ENCODE measurements at places on chromosomes 13 and 19.

- DNase-seq, result peak; percentile 20
Measured at GRCh38 chr13:49958321-49958720, 22.2 kb upstream of the SPRYD7 start.

DNA sequence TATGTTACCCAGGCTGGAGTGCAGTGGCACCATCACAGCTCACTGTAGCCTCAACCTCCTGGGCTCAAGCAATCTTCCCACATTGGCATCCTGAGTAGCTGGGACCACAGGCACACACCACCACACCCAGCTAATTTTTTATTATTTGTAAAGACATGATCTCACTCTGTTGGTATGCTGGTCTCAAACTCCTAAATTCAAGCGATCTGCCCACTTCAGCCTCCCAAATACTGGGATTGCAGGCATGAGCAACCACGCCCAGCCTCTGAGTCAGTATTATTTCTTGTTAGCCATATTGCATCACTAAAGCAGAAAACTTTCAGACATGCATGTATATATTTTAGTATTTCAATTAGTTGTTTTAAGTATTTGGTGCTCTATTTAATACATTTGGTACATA is 376.4 kb downstream of the GPC6 start:
- DNase-seq, result no peak

DNA sequence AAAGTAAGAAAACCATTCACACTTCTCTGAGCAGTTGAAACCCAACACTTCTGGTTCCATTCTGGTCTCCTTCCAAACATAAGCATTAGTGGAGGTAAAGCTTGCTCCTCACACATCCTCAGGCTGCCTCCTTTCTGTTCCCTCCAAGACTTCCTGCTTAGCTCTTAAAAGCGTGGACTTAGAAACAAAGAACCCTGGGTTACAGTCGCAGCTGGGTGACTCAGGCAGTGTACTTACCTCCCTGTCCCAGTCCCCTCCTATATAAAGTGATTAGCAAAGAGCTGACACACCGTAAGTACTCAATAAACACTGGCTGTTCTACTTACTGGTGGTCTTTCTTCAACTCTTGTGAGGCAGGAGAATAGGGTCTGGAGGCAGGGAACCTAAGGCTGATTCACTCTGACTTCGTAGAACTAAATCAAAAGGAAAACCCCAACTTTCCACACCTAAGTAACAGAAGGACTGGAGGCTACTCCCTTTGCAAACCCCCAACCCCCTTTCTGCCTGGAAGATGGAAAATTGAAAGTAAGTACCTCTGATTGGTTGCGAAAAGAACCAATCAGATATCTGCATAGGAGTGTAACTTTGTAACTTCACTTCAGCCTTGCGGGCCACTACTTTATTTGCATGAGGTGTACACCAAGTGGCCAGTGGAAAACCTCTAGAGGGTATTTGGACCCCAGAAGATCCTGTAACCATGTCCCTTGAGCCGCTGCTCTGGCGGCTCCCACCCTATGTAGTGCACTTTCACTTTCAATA is 165.4 kb downstream of the SUCLA2 start:
- no peak for DNase-seq

- DNase-seq, result no peak
Measured at GRCh38 chr19:39407660-39408391, 1.2 kb downstream of the ZFP36 start.

DNA sequence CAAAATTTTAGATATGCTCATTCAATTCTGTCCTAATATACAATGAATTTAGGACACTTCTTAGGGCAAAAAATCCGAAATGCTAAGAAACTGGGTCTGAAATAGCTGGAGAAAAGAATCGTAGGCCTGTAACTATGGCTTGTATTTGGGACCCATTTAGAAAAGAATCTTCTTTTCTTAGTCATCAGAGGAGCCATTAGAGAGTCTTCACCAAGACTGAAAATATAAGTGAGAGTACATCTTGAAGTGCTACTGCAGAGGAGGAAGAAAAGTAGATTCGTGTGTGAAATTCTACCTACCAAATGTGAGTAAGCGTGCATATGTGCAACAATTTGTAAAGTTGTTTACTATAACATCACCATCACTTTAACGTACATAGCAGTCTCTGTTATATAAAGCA is 8.8 kb upstream of the DACH1 start:
- no peak for DNase-seq

- no peak for DNase-seq
Measured at GRCh38 chr19:33249740-33250366, 24.2 kb upstream of the SLC7A10 start.

GRCh38 chr19:13172346-13173138 is 22.3 kb downstream of the IER2 start:
- DNase-seq, result no peak

- DNase-seq, result no peak
Measured at GRCh38 chr13:59701261-59701660, 462.5 kb downstream of the DIAPH3 start.

DNA sequence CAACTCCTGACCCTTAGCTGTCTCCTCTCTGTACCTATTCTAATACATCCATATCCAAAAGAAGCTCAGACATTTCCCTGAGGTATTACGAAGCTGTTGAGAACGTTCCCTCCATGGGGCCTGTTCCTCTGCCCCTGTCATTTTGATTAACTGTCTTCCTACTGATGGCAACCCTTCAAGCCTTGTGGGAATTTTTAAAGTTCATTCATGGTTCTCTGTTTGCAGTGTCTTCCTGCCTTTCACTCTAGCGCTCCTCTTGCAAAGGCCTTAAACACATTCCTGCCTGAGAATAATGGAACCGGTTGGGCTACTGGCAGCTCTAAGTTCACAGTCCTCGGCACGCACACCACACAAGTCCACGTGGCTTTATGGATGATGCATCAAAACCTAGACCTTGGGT is 66.1 kb downstream of the LHFPL6 start:
- DNase-seq, result no peak

DNA sequence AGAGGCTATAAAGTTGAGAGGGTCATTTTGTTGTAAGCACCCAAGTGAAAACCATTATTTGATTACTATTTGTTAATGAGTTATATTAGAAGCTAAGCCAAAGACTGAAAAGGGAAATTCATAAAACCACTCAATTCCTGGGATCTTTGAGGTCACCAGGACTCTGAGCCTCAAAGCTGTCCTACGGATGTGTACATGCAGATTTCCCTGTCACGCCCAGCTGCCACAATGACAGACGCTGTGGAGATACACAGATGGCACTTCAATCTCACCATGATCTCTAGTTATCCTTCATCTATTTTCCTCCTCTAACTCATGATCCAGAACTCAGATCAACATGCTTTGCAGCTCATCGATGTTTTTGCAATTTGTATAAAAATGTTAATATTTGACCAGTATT is 403.5 kb upstream of the MIR17HG start:
- no peak for DNase-seq

DNA sequence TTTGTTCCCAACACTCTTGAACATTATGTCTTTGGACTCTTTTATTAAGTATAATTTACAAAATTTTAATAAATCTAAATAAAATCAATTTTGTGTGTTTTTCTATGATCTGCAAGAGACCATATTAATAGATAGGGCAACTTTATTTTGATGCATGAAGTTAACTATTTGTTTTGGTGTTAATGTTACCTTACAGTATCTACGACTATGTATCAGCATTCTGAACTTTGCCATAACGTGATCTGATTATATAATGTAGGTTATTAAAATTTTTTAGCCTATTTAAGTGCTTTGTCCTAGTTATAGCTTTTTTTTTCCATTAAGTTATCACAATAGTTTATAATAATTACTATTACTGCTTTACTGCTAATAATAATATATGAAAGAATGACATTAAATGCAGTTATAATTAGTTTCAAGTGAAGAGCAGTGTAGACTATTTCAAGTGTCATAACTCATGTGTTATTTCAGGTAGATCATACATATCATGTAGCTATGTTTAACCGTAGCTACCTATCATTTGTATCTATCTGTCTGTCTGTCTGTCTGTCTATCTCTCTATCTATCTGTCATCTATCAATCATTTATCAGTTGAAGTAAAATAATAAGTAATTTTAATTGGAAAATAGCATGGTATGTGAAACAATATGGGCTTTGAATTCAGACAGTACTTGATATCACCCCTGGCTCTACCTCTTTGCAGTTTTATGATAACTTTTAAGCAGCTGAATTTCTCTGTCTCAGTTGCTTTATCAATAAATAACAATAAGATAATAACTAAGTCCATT is 229.7 kb downstream of the GPC5 start:
- DNase-seq, result no peak

DNA sequence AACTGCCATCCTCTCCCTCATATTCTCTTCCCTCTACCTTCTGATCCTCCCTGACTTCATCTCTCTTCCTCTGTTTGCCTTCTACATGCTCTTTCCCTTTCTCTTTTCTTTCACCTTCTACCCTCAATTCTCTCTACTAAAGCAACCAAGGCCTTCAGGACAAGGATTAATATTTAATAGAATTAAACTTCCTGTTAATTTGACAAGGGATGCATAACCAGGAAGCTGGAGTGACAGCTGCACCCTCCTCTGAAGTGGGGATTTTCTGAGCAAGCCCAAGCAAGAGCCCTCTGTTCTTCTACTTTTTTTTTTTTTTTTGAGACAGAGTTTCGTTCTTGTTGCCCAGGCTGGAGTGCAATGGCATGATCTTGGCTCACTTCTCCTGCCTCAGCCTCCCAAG is 63.4 kb upstream of the MED4 start:
- DNase-seq, result no peak

- DNase-seq, result no peak
Measured at GRCh38 chr13:114155926-114156883, 22.9 kb upstream of the CFAP97D2 start.

DNA sequence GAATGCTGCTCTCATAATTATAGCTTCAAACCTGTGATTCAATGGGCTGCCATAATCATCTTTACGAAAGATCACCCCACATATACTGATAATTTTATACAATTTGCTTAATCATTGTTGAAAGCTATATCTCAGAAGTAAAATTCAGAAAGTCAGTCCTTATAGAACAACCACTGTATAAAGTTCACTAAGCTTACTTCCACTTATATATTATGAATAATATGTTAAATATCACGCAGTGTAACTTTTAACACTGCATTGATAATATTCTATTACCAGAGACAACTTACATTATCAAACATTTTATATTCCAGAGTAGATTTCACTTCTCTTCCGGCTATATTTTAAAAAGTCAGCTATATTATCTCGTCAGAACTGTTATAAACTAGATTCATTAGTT is 550.1 kb upstream of the PCDH20 start:
- no peak for DNase-seq

DNA sequence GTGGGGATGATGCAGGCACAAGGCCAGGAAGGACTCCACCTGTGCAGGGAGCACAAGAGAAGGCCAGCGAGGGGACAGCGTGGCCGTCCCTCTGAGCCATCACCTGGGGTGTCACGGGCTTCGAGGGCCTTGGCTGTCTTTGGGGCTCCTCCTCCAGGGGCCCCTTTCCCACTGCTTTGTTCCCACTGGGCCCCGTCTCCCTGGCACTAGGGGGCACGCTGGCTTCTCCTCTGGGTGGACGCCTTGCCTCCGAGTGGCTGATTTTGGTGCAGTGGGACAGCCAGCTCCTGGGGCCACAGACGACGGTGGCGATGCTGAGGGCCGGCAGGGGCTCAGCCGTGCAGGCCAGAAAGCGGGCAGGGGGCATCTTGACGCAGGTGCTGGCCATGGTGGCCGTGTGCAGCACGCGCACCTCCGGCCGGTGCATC is 43.2 kb upstream of the GRTP1 start:
- no peak for DNase-seq

DNA sequence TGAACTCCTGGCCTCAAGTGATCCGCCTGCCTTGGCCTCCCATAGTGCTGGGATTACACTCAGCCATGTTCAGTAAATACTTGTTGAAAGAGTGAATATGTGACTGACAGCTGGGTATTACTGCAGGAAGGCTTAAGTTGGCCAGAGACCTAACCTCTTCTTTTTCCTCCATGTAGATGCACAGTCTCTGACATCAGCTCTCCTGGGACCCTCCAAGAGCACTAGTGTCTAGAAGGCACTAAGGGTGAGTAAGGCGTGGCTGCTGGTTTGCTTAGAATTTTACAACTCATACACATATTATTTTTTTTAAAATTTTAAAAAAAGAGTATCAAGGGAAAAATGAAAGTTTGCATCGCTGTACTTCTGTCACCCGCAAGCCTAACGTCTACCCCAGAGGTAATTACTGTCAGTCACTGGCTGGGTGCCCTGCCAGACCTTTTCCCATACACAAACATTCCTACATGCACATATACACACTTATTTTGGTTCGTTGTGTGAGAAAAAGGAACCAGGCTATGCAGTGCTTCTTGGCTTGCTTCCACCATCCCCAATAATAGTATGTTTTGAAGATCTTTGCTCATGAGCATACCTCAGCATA is 122.0 kb downstream of the SIPA1L3 start:
- no peak for DNase-seq

DNA sequence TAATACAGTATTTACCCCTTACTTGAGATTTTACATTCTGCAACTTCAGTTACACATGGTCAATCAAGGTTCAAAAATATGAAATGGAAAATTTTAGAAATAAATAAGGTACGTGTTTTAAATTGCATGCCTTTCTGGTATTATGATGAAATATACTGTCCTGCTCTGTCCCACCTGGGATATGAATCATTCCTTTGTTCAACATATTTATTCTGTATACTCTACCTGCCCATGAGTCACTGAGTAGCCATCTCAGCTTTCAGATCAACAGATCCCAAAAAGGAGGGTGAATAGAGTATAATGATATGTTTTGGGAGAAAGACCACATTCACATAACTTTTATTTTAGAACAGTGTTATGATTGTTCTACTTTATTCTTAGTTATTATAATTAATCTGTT is 37.8 kb downstream of the STOML3 start:
- no peak for DNase-seq

GRCh38 chr13:30673669-30674521 is 56.2 kb downstream of the USPL1 start:
- peak; percentile 92 for DNase-seq

DNA sequence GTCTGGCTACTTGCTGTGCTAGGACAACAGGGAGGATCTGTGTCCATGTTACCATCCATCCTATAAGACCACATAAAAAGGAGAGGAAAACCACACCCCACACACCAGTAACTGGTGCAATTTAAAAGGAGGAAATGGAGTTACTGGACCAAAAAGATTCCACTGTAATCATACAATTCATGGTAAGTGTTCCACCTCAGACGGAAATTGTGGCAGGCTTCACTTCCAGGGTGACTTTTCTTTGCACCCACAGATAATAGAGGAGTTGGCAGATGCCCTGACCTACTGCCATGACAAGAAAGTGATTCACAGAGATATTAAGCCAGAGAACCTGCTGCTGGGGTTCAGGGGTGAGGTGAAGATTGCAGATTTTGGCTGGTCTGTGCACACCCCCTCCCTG is 2.4 kb downstream of the AURKC start:
- no peak for DNase-seq

Measured in putamen (tissue), 1 donor.